ENCODE measurements at places on chromosomes 3 and 15. TPM values are rescaled to one million over a fixed set of nuclear protein-coding genes. Genes with fewer than 3 reads are reported as not detected.

DAZL gene
- not detected for total RNA-seq

GRAMD2A gene
- 0.55 TPM for total RNA-seq

LRRC57 gene
- total RNA-seq: 8.4 TPM

SLC2A2 gene
- 0.09 TPM for total RNA-seq

GP5 gene
- total RNA-seq: 0.14 TPM
